Left ventricle myocardium superior (tissue), 1 donor: ENCODE measurements at places on chromosomes 4 and X. TPM values are rescaled to one million over a fixed set of nuclear protein-coding genes. Genes with fewer than 3 reads are reported as not detected.

- no peak for DNase-seq
Measured at GRCh38 chr4:183244019-183244418, 76.1 kb downstream of the CLDN22 start.

- DNase-seq, result no peak
Measured at GRCh38 chrX:143571521-143571920, 54.2 kb upstream of the SPANXN3 start.

DNA sequence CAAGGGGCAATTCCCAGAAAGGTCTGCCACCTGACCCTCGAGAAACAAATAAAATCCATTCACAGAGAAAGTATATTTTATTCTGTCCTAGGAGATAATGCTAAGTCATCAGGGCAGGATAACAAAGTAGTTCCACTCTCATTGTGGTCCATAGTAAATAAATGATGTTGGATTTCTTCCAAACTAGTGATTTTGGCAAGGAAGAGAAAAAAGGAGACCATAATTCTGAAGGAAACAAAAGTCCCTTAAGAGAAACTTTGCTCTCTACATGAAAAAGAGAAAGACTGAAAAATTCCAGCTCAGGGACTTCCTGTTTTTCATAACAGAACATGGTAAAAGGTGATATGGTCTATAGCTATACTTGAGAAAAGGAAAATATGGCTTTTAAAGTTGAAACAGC is 71.5 kb upstream of the DDX60 start:
- DNase-seq, result no peak

DNA sequence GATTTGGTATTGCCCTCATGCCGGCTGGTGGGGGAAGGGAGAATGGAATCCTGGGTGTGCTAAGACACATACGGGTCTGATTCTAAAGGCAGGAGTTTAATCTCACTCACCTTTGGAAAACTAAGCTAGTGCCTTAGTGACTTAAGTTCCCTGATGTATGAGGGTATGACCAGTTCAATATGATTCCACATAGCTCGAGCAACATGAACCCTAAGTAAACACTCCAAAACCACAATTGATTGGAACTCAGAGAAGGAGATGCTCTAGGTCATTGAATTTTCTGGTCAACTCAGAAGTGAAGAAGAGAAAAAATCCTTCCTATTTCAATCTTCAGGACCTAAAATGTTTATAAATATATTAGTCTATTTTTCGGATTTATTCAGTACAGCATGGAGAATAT is 420.1 kb upstream of the INTU start:
- DNase-seq, result no peak

DNA sequence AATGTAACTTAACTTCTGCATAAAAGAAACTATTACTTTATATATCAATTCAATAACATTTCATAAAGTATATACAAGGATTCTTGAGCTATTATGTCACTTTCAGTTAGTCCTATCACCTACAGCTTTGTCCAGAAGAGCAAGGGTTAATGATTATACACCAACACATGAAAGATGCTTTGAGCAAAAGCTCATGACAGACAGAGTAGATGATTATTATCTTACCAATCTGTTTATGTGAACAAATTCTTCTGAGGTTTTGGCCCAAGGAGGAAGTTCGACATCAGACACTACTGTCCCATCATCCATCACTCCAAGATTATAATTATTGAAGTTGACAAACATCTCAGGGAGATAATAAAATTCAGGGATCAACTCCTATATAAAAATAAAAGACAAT is 166.7 kb upstream of the MAB21L2 start:
- no peak for DNase-seq

GRCh38 chr4:114028071-114028470 is 48.6 kb upstream of the ARSJ start:
- DNase-seq, result no peak

DNA sequence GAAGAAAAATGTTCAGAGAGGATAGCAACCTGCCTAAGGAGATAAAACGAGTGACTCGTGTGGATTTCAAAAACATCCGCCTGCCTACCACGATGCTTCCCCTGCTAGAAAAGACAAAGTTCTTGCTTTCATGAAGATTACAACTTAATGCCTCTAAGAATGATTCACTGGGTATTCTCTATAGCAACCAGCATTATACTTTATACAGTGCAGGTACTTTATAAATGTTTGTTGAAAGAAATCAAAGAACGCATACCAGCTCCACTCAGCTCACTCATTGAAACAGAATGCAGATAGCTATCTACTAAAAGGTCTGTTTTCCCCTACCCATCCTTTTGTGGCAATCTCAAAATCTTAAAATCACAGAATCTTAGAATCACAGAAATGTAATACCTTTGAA is 33.7 kb downstream of the GASK1B start:
- no peak for DNase-seq

Gene SSX1
- total RNA-seq, result not detected

Gene TLR3
- total RNA-seq, result 6.3 TPM

Gene PPEF2
- not detected for total RNA-seq
